ENCODE measurements at places on chromosomes 7 and 10.

DNA sequence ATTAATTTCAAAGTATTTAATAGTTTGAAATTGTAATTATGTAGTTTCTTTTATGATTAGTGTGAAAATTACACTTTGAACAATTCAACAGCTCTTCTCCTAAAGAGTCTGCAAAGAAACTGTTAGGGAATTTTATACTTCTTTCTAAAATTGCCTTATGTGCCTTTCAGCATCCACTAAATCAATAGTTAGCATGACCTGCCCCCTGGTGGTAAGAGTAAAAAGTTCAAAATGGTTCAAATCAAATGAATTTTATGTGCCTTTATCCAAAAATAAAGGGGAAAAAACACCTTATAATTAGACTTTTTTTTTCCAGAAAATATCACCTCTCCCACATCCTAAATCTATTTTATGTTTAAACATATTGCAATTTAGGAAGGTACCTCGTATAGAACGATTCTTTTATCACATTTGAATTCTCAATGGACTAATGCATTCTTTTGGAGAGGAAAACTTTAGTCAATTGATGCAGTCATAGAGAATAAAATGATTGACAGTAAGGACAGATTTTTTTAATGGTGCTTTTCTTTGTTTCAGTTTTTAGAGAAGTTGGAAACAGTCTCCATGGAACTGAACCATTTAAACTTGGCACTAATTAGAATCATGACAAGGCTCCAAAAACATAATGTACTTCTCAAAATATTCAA is 163.7 kb downstream of the SEMA3D start:
- peak; percentile 48 for DNase-seq

DNA sequence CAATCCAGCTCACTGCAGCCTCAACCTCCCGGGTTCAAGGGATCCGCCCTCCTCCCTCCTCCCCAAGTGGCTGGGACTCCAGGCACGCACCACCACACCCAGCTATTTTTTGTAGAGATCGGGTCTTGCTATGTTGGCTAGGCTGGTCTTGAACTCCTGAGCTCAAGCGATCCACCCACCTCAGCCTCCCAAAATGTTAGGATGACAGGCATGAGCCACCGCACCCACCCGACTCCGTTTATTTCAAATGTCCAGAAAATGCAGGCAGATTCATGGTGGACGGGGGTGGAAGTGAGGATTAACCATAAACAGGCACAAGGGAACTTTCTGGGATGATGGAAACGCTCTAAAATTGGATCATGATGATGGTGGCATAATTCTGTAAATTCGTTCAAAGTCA is 84.5 kb upstream of the DNAAF5 start:
- DNase-seq = no peak

DNA sequence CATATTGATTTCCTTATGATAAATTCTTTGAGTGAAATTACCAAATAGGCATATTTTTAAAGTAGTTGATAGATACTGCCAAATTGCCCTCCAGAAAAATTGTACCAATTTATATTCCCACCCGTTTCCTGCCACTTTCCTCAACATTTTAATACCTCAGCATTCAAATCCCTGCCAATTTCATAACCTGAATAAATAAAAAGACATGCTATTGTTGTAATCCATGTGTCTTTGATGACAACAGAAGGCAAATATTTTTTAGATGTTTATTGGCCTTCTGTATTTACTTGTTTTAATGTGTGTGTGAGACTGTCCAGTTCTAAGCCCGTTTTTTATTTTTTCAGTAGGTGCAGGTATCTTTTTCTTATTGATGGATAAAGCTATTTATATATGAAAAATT is 71.7 kb downstream of the TEX36 start:
- no peak for DNase-seq

GRCh38 chr7:114109304-114109703 is 190.5 kb upstream of the PPP1R3A start:
- DNase-seq = no peak

- no peak for DNase-seq
Observed at GRCh38 chr7:141409801-141410329, 141.3 kb upstream of the AGK start.

- no peak for DNase-seq
Observed at GRCh38 chr10:636769-637168, 52.7 kb downstream of the DIP2C start.

DNA sequence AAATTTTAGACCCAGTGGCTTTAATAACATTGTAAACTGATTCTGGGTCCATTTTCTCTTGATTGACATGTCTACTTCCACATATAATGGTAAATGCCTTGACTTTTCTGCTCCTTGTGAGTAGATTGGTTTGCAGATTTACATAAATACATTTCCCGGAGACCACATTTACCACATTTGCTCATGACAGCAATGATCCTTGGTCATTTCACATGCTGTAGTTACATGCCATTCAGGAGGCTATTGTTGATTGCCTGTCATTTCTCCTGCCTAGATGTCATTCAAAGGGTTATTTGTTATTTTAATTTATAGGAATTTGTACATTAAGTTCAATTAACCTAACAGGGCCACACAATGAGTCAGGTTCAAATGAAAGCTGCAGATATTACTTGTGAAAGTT is 280.5 kb downstream of the CNTNAP2 start:
- DNase-seq = peak; percentile 48

Measured in Kasumi-1 (cell line).